ENCODE measurements at places on chromosomes 5 and 9.
A peak's percentile ranks its signal among the peaks of the same experiment; 100 is the strongest.

GRCh38 chr5:66987949-66988838 lies 208.4 kb downstream of the CD180 start:
- no peak for DNase-seq

DNA sequence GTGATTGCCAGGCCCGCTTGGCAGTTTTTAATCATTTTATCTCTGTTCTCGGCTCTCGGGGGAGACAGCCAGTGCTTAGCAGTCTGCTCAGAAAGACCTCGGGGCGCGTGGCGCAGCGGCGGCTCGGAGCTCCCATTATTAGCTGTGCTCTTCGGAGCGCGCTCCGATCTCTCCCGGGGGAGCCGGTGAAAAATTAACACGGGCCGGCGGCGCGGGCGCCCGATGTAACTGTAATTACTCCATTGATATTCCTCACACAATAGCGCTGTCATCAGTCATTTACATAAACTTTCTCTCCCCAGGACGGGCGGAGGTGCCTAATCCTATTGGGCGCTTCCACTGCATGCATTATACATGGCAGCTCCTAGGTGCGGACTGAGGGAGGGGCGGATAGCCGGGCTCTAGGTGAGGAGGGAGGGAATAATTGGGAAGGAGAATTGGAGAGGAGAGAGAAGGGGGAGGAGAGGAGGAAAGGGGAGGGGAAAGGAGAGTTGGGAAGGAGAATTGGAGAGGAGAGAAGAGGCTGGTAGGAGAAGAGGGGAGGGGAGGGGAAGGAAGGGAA lies 24.9 kb downstream of the LMX1B start:
- no peak for DNase-seq

DNA sequence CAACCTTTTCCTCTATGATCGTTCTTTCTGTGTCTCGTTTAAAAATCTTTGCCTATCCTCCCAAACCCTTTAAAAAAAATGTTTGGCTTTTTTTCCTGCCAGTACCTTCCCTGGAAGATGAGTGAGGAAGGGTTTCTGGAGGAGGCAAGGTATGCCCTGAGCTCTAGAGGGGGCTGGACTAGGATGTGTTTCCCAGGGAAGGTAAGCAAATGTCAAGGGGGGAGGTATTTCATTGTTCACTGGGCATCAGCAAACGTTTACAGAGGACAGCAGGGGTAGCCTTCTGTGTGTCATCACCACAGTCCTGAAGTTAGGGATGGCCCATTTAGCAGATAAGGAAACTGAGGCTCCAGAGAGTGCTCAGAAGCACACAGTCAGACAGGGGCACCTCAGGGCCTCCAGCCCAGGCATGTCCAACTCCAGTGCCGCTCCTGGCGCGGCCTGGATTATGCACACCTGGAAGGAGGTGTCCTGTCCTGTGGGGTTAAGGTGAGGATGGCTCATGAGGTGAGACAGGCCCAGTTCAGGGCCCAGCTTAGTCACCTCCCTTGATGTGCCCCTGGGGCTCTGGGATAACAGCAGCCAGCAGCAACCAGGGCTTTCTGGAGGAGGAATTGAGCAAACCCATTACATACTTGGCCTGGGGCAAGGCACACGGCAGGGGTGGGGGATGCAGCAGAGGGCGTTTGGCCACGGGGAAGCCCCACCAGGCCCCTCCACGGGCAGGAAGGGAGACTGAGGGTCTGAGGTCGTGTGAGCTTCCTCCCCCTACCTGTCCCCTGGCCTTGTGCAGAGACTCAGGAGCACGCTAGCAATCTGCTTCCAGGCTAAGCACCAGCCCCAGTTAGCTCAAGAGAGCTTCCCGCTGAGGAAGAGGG lies 100.3 kb upstream of the LMX1B start:
- no peak for DNase-seq

DNA sequence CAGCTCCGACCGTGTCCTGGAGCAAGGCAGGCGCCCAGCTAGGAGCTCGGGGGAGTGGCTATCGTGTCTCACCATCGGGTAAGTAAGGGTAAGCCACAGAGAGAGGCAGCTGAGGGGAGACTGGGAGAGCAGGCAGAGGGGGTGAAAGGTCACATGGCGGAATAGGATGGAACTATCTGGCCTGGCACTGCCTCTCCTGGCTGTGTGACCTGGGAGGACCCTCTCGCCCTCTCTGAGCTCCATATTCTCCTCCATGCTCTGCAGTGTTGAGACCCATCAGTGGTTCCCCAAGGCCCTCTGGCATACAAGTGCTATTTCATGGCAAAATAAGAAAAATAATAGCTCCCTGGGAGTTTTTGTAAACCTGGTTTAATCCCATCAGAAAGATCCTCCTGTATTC lies 43.9 kb upstream of the ASS1 start:
- no peak for DNase-seq

DNA sequence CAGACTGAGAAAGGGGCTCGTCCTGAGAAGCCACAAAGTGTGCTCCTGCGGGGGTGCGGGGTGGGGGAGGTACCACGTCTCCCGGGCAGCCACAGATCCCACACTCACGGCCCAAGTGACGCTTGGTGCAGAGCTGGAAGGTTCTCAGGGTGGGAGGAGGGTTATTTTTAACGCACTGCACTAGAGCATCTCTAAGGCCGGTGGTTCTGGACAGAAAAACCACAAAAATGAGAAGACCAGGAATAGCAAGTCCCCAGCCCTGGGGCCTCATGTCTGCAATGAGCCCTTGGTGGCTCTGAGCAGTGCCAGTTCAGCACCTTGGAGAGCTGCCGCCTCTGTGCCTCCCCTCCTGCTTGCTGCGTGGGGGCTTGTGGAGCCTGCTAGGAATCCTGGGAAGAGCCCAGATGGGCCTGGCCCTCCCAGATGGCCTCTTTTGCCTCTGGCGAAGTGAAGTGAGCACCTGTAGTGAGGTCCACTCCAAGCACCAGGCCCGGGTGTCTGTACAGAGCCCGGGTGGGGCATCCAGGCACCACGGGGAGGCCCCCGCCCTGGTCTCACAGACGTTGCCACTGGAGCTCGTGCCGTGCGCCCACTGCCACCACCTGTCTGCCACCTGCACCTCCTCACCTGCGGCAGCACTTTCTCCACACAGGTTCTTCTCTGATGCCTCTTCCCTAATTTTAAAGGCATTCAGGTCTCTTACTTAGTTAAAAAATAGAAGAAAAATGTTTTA lies 48.9 kb upstream of the CACNA1B start:
- DNase-seq: no peak

- no peak for DNase-seq
Observed at GRCh38 chr5:77777281-77777892, 1.2 kb upstream of the TBCA start.

DNA sequence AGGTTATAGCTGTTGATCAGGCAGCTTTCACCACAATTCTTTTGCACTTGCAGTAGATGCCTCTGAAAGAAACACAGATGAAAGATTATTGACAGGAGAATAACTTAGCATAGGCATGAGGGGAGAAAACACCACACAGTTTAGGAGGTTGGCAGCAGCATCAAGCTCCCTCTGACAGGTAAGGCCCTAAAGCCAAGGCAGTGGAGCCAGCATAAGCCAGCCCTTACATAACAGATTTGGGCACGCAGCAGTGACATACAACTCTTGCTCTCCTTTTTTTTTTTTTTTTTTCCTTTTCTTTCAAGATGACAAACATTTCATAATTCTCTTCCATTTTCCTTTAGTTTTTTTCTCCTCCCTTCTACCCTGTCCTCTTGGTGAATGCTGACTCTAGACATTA lies 257.6 kb upstream of the ADAMTSL1 start:
- DNase-seq: no peak

DNA sequence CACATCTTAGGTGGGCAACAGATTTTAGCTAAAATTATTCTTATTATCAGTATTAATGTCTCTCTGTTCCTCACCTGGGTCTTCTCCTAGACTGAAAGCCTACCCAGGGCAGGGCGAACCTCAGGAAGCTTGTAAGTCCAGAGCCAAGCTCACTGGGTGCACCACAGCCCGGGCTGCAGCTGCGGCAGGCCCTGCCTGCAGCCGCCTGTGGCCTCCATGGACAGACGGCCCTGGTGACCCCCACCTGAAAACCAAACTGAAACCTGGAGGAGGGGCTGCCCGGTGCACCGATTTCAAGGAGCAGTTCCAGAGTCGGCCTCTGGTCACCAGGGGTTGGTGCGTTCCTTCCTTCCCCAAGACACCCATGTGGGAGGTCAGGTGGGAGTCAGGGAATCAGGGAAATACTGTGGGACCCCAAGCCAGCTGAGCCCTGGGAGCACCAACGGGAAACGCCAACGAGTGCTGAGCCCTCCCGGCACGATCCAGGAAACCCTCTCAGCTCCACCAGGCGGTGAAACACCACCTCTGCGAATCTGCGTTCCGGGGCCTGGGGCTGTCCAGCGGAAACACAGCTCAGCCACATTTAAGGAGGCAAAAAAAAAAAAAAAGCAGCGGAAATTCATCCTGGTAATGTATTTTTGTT lies 68.6 kb upstream of the PPP1R26 start:
- DNase-seq: no peak

DNA sequence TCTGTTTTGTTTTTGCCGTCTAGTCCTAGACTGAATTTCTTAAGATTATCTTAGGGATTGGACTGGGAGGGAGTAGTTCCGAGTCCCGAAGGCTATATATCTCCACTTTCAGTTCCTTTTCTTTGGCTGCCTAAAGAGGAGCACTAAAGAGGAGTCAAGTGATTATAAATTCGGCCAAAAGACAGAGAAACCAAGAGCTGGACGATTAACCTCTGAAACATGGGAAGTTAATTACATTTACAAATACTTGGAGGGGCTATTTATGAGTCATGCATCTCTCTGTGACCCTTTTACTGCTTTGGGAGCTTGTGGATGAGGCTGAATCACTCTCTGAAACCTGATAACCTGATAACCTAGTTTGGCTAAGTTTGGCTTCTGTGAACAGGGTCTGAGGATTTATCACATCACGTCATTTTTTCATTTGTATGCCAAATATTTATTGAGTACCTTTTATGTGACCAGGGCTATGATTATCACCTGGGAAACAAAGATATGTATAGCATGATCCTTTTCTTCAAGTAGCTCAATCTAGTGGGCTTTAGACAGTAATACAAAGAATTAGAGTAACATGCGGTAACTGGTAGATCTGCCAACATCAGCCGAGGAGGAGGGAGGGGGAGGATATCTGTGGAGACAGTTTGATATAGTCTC lies 180.9 kb downstream of the CD180 start:
- no peak for DNase-seq

DNA sequence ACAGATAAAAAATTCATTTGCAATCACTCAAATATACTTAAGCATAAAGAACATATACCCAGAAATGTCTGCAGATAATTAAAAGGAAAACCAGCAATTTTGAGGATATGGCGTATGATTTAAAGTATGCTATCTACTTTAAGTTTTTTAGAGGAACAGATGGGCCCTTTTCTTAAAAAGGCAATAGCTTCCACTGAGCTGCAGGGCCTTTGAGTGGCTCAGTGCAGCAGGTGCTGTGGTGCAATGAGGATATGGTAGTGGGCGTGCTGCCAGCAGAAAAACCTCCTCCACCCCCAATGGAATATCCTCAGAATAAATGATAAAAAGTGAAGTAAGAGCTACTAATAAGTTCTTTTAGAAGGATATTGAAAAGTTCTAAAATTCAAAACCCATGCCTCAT lies 814.5 kb downstream of the MTRR start:
- no peak for DNase-seq

- DNase-seq: no peak
Observed at GRCh38 chr5:32869216-32869615, 158.1 kb downstream of the NPR3 start.

- no peak for DNase-seq
Observed at GRCh38 chr5:88660947-88661805, 221.8 kb downstream of the MEF2C start.

DNA sequence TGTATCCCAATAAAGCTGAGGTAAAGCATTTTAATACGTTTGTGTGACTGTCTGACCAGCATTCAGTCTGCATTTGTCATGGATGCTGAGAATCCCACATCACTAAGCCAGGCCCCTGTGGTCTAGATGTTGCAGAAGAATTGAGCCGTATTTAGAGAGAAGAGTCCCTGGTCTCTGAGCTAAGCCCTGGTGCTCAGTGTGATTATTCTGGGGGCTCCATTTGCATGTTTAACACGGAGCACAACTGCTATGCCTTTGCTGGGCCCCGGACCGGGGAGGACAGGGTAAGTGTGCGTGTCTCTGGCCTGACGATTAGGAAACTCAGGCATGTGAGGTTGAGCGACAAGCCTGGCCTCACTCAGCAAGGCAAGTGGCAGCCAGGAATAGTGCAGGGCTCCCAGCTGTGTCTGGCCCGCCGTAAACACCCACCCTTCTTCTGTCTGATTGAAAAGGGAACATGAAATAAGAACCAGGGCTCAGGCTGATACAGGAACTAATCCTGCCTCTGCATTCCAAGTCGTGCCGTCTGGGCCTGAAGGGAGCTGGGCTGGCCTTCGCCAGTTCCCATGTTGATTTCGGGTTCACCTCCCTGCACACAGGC lies 22.3 kb downstream of the FAM78A start:
- DNase-seq: no peak

GRCh38 chr9:81108821-81109220 lies 580.5 kb downstream of the TLE1 start:
- no peak for DNase-seq

- DNase-seq: no peak
Observed at GRCh38 chr5:154878642-154879335, 20.4 kb downstream of the CNOT8 start.

- DNase-seq: no peak
Observed at GRCh38 chr9:26516773-26517343, 375.7 kb downstream of the CAAP1 start.

- peak; percentile 3 for DNase-seq
Observed at GRCh38 chr5:59174248-59174844, 591.5 kb downstream of the RAB3C start.

- no peak for DNase-seq
Observed at GRCh38 chr5:170410401-170410800, 21.2 kb upstream of the KCNMB1 start.

- no peak for DNase-seq
Observed at GRCh38 chr5:145937432-145938250, 1.3 kb downstream of the SH3RF2 start.

DNA sequence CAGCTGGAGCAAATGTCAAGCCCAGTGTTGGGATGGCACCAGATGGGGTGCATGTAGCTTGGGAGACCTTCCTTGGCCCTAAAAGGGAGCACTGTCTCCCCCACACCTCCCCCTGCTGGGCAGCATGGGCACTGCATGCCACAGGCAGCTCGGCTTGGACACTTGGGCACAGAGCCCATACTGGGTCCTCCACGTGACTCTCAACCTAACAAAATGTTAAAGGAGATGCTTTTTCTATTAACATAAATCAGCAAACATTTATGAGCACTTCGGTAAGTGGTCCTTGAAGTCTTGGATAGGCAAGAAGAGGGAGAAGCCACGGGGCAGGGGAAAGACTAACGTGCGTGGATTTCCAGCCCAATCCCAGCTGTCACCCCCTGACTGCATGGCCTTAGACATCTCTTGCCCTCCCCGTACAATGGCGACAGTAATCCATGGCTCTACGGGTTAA lies 23.9 kb upstream of the MAPK9 start:
- DNase-seq: peak; percentile 44

GRCh38 chr9:95425910-95426551 lies 90.7 kb downstream of the PTCH1 start:
- no peak for DNase-seq

Measured in stimulated activated CD8-positive, alpha-beta memory T cell treated with anti-CD3 and anti-CD28 coated beads, Interleukin-15, amount 100 ng/mL, for 4 hours (primary cell).